Stimulated activated CD8-positive, alpha-beta memory T cell treated with anti-CD3 and anti-CD28 coated beads, Interleukin-2, amount 100 ng/mL, for 1 hour (primary cell): ENCODE measurements at places on chromosomes 1 and 21.

DNA sequence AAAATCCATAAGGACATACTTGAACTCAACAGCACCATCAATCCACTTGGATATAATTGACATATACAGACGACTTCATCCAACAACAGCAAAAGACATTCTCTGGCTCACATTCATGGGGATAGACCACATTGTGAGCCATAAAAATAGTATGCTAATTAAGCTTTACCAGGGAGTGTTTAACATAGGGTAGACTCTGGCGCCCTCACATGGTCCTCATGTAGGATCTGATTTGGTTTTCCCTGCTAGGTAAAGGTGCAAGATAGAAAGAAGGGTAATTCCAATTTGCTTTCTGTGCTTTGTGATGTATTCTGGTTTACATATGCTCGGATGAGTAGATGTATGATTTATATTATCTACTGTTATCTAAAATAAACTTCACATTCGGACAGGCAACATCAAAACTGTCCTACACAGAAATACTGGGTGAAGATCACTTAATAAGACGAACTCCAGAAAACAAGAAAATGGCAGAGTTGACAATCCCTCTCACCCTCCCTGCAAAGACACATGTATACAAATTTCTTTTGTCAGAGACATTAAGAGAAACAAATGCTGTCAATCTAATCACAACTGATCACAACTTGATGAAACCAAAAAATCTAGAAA is 27.7 kb downstream of the CR1L start:
- DNase-seq = no peak

- no peak for DNase-seq
Measured at GRCh38 chr1:218658269-218658668, 313.1 kb downstream of the TGFB2 start.

- no peak for DNase-seq
Measured at GRCh38 chr21:33256019-33256418, 10.1 kb upstream of the IL10RB start.

DNA sequence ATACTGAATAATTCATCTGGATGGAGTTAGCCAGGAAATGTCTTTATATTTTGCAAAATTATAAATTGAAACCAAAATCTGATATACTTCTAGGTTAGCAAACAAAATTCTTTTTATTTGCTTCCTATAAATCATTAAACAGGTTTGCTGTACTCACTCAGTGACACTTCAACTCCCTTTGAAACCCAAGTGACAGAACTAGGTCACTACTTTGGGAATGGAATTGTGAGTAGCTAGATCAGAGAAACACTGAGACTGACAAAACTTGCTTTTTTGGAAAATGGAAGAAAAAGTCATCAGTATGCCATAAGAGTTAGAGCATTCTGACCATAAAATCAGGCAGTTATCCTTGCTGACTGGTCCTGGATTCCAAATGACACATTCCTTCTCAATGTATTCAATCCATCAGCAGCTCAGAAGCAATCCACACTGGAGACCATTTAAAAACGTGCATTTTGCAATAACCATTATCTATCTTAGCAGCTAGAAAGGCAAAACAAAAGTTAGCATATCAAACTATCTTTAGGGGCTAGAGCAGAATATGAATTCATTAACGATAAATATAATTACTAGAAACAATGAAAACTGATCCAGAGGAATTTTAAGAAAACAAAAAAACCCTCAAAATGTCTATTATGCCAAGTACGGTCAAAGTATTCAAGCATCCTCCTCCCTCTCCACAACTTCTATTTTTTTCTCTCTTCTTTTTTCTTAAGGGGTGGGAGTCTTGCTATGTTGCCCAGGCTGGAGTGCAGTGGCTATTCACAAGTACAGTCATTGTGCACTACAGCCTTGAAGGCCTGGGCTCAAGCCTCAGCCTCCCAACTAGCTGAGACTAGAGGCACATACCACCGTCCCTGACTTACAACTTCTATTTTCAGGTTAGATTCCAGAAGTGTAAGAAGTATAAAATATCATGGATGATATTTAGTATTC is 60.1 kb downstream of the HNRNPR start:
- DNase-seq = no peak

DNA sequence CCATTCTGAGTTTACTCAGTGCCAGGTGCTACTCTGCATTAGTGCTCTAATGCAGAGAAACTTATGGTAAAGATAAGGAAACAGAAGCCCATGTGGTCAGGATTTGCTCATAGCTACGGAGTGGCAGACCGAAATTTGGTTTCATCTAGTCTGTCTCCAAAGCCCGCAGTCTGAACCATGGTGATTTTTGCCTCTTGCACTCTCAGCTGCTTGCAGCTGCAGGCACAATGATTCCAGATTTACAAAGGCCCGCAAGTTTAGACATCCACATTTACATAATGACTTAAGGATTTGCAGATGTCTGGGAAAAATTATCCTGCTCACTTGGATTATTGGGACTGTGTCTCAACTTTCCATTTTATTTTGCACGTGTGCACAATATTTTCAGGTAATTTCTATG is 161.3 kb upstream of the KCNJ6 start:
- no peak for DNase-seq

DNA sequence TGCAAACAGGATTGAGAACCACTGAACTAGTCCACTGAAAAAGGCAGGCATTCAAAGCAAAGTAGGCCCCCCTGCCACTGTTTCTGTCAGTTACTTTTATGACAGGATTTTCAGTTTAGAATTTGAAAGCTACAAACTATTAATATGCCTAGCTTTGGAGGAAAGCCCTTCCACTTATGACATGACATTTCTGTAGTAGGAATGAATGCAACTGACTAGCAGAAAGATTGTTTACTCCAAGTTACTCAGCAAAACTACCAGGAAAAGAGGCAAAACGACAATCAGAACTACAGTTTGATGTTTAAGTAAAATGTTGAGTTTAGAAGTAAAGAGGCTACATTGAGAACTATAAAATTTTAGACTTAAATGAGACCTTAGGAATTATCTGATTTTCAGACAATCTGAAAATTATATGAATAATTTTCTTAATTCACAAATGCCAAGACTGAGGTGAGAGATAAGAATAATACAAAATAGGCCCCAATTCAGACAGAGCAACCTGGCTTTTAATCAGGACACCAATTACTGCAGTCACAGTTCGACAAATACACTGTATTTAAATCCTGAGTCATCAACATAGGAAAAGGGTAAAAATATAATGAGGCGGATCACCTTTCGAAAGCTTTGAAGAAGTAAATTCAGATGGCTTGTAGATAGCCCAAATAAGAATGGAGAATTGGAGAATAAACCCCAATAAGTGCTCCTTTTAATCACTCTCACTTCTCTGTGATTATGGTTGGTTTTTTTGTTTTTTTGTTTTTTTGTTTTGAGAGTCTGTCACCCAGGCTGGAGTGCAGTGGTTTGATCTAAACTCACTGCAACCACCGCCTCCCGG is 2.2 kb downstream of the PRKAB2 start:
- DNase-seq = no peak

DNA sequence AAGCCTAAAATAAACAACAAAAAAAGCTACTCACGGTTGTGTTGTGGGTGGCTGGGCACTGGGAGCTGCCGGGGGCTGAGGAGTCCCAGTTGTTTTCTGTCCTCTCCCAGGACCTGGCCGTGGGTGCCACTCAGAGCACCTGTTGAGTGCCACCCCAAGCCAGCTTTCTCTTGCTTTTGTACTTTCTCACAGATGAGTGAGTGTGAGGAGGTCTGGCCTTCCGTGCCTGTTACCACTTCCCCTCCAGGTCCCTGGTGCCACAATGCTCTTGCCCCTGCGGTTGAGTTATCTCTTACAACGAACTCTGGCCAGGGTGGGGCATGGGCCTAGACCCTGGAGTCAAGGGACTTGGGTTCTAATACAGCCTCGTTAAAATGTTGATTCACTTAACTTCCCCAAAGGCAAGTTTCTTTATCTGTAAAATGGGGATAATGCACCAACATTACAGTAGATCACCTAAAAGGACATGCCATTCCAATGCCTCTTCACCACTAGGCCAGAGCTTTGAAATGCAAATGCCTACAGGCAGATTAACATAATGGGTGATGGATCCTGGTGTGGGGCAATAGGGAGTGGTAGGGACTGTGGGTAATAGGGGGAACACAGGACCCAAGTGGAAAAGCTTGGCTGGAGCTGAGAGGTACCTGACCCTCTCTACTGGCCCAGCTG is at the start of gene CNR2:
Gene CNR2 (minus strand): TSS at position 151 of the 669 bp plus-strand sequence. CDS start 37,745 bp downstream, outside the sequence.
- DNase-seq = no peak

- peak; percentile 37 for DNase-seq
Measured at GRCh38 chr1:24555591-24556413, at the start of gene NCMAP. TSS of gene NCMAP (plus strand) at chr1:24556087. CDS start at chr1:24595431, 39,344 bp downstream.

DNA sequence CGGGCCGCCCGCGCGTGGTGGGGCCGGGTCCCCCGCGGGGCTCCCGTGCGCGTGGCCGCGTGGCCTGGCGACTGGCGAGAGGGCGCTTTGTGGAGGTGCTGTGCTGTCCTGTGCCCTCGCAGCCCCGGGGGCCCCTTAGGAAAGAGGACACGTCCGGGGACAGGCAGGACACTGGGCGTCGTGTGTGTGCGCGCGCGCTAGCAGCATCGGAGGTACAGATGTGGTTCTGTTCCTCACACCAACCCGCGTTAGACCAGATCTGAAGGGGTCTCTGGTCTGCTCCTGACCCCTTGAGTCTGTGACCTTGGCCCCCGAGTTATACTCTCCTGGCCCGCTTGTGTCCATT is 489 bp downstream of the ACTN2 start:
- no peak for DNase-seq

DNA sequence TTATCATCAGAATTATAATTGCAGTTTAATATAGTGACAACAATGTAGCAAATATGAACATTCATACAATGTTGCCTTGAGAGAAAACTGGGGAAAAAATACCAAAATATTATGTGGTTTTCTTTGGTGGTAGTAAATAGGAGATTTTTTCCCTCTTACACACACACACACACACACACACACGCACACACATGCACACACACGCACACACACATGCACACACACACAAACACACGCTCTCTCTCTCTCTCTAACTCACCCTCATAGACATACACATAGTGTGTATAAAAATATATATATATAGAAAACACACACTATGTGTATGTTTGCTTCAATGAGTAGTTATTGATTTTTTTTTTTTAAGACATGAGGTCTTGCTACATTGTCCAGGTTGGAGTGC is 211.6 kb downstream of the HHAT start:
- no peak for DNase-seq

DNA sequence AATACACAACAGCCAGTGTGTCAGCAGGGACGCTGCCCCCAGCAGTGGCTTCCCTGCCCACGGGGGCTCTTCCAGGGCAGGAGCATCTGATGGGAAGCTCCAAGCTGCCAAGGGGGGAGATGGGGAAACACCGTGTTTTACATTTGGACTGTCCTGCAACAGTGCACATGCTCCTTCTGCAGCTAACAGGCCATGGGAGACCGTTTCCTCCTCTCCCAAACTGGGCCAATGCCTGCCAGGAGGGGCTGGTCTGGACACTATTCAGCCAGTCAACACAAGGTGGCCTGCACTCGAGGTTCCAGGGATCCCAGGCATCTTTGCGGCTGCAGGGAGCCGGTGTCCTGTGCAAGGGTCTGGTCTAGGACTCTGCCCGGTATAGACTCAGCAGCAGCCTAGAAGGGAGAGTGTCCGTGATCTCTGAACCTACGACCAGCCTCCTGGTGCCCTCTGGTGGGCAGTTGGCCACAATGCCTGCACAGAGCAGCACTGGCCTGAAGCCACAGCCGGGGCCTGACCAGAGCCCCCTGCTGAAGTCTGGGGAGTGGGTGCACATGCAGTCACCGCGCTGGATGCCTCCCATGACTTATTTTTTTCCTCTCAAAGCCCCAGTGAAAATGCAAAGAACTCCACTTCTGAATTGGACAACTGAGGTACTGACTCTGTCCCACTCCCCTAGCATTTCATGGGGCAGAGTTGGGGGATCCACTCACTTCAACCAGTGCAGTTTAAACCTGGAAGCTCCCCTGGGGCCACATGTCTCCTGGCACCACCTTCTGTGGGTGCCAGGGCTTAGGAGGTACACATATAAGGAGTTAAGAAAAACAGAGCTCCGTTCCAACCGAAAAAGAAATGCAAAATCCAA is 33.3 kb downstream of the RCC2 start:
- no peak for DNase-seq

DNA sequence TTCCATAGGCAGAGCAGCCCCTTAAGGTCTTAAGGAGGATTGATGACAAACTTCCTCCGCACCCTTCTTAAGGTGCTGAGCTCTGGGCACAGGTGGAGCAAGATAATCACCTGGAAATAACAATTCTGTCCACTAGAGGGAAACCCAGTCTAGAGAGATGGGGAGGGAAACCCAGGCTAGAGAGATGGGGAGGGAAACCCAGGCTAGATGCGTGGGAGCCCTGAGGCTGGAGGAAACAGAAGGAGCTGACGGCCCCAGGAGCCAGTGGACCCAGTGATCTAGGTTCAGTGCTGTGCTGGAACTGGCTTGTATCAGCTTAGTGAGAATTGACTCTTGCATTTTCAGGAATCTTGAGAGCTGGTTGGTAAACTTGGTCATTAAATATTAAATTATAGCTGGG is 17.8 kb upstream of the MYCL start:
- DNase-seq = peak; percentile 8

GRCh38 chr1:94616506-94616905 is 74.9 kb upstream of the F3 start:
- no peak for DNase-seq

DNA sequence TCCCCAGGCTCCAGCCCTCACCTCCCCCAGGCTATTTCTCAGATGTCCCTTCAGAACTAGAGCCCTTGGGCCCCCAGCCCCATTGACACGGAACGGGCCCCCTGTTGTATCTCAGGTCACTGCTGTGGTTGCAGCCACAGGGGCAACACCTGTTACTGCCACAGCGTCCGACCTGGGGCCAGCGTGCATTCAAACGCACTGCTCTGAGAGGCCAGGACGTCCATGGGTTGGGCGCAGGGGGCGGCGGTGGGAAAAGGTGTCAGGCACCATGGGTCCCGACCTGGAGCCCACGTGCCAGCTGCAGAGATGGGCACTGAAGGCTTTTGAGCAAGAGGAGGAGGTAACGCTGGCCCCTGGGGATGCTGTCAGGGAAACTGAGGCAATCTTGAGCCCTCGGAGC is 13.3 kb downstream of the FAAP20 start:
- DNase-seq = no peak

- DNase-seq = no peak
Measured at GRCh38 chr1:39646232-39647081, 7.0 kb upstream of the HEYL start.

DNA sequence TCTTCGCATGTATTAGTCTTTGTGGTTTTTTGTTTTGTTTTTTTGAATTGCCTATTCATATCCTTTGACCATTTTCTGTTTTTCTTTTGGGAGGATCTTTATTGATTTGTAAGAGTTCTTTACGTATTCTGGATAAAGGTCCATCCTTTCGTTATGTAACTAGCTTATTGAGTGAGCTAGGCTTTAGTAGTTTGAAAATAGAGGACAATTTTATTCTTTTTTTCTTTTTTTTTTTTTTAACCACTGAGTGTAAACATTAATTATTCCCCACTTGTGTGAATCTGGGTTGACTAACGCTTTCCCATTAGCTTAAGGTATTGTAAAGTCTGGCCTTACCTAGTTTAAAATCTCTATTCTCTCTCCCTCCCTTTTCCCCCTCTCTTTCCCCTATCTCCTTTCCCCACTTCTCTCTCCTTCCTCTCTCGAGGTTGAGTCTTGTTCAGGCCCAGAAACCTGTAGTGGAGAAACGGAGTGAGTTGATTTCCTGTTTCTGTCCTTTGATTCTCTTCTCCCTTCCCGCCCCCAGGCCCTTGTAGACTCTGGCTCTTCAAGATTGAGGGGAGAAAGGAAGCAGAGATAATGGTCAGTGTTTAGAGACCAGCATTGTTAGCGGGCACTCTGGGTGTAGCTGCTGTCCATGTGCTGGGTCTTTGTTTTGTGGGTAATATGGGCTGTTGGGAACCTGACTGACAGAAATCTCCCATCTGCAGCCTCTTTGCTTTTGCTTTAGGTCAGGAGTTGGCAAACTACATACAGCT is 1.5 kb downstream of the MORC3 start:
- DNase-seq = no peak

GRCh38 chr1:178389441-178389840 is 107.3 kb downstream of the CLEC20A start:
- no peak for DNase-seq
